ENCODE measurements at places on chromosomes 2 and 18.
A peak's percentile ranks its signal among the peaks of the same experiment; 100 is the strongest.

DNA sequence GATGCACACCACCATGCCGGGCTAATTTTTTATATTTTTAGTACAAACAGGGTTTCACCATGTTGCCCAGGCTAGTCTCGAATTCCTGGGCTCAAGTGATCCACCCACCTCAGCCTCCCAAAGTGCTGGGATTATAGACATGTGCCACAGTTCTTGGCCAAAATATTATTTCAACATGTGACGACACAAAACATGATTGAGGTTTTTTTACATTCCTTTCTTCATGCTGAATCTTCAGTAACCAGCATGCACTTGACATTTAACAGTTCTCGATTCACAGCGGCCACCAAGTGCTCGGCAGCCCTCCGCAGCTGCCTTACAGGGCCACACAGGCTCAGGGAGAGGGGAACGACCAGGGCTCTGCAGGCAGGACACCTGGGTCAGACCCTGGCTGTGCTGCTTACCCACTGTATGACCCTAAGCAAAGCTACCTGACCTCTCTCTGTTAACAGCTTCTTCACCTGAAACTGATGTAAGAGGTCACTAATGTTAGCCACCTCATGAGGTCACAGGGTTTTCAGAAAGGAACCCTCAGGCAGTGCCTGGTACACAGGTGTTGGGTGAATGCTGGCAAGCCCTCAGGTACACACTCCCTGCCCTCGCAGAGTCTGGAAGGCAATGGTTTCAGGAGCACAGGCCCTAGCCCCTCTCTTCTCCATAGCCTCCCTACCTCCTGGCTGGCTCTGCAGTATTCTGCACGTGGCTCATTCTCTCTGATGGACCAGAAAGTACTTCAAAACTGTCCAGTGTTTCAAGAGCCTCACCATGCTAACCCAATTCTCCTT, 25.7 kb downstream of the TUBB6 start:
- DNase-seq, result no peak

- DNase-seq, result no peak
Observed at GRCh38 chr2:173924285-173924684, 40.9 kb downstream of the SP3 start.

GRCh38 chr2:2933426-2933825, 444.2 kb downstream of the EIPR1 start:
- DNase-seq, result no peak

- no peak for DNase-seq
Observed at GRCh38 chr2:153221087-153221486, 257.5 kb downstream of the RPRM start.

- no peak for DNase-seq
Observed at GRCh38 chr2:128537646-128538045, 219.0 kb upstream of the HS6ST1 start.

GRCh38 chr2:82994151-82994550, 1464.9 kb downstream of the SUCLG1 start:
- no peak for DNase-seq

- no peak for DNase-seq
Observed at GRCh38 chr18:12315490-12315889, 7.4 kb downstream of the TUBB6 start.

- DNase-seq, result peak; percentile 95
Observed at GRCh38 chr2:96637385-96638143, 548 bp downstream of the KANSL3 start.

DNA sequence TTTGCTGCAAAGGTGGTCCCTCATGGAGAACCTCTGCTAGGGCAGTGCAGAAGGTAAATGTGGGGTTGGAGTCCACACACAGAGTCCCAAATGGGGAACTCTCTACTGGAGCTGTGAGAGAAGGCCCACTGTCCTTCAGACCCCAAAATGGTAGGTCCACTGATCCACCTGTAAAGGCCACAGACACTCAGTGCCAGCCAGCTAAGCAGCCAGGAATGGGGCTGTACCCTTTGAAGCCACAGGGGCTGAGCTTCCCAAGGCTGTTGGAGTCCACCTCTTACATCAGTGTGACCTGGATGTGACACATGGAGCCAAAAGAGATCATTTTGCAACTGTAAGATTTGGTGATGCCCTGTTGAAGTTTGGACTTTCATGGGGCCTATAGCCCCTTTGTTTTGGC, 252.4 kb upstream of the GULP1 start:
- no peak for DNase-seq

DNA sequence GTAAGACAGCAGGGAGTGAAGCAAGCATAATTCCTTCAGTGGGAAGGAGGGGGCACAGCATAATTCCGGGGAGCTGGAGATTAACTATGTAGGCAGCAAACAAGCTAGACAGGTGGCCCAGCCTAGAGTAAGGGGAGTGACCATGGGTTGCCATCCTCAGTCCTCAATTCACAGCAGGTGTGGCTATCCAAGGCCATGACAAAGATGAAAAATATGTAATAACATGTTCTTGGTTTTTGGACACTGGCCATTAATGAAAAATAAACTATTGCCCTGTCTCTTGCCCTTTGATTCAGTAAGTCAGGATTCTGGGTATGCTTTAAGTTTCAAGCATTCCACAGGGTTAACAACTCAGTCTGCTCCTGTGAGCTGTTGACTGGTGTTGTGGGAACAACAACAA, 65.0 kb downstream of the CYP1B1 start:
- no peak for DNase-seq

GRCh38 chr2:152466980-152467676, 132.2 kb downstream of the FMNL2 start:
- peak; percentile 65 for DNase-seq

GRCh38 chr18:58756596-58757240, 85.5 kb downstream of the MALT1 start:
- DNase-seq, result no peak

DNA sequence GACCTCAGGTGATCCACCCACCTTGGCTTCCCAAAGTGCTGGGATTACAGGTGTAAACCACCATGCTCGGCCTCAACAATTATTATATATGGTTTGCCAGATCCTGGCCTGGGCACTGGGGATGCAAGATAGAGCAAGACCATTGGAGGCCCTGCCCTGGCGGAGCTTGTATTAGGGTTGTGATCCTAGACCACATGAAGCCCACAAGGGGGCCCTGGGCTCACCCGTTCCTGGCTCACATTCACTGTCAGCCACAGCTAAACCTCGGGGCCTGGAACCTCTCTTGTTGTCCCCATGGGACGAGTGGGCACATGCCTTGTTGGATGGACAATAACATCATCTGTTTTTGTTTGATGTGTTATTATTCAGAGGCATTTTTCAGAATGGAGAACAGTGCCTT, 14.9 kb downstream of the HPCAL1 start:
- no peak for DNase-seq

DNA sequence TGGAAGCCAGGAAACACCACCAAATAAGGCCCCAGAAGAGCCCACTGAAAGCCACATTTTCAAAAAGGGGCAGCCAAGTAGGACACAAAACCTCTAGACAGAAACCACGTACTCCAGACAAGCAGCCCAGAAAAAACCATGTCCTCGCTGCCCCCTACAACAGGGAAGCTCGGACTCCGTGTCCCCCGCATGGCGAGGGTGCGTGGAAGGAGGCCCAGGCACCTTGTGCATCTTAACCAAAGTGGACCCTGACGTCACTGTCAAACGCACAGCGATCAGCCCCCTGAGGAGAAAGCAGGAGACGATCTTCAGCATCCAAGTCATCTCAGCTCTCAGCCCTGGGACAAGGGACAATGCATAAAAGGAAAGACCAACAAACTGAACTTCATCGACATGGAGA, 168.4 kb downstream of the EIPR1 start:
- DNase-seq, result no peak

DNA sequence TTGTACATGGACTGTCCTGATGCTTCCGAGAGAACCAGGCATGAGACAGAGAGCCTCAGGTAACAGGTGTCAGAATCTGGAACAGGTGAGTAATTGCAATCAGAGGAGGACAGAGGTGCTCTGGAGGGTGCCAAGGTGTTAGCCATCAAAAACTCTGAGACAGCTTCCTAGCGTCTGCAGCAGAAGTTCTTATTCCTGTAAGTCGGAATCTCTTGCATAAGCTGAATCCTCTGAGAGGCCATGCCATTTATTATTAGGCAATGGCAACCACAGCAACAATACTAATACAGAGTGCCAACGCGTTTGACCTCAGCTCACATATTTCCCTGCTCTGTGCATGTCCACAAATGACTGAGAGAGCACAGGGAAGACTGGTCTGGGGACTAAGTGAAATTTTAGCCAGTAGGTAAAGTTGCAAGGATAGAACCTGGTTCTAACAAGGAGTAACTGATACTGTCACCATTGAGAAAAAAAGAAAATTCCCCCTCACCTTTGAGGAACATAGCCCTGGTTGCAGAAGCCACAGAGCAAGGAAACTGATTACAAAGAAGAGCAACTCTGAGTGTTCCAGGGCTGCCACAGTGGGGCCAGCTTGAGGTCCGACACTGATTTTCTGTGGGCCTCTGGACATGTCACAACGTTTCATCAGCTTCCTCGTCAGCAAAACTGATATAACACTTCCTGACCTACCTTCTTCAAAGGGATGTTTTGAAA, 55.1 kb upstream of the ACSL3 start:
- DNase-seq, result no peak

DNA sequence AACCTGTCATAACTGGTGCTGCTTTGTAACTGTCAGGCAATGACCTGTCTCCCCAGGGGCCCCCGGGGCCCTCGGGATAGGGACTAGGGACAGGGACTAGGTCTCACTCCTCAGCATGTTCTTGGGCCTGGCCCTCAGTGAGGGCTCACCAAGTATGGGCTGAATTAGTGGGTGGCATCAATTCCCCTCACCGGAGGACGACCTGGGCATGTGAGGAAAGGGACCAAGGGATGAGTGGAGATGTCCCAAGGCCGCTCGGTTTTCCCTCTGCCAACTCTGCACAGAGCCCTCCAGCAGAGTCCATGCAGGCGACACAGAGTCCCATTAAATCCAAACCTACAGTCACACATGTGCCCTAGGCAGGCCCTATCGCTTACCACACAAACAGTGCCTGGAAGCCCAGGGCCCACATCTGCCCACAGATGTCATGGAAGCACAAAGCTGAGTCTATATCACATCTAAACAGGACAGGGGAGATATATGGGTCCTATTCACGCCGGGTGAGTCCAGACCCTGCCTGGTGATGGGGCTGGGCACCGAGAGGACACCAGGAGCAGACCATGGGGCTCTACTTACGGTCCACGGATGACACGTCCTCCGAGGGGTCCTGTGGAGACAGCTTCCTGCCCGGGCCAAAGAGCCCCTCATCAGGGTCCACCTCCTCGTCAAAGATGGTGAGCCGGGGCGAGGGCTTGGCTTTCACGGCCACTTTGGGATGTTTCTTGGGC, 26.6 kb downstream of the HS1BP3 start:
- DNase-seq, result no peak

DNA sequence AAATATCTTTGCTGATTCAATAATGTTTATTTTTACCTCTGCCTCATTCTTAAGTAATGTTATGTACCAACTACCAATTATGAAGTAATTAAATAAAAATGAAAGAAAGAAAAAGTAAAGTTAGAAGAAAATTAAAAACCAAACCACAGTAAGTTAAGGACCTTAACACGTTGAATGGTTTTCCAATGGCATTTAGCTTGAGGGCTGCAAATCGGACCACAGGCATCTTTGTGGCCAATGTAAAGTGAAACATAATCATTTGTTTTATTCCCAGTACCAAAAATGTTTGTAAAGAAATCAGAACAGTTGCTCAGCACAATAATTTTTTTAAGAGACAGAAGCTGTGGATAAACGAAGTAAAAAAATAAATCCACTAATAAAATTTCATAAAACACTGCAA, 1455.5 kb upstream of the ZEB2 start:
- peak; percentile 28 for DNase-seq

DNA sequence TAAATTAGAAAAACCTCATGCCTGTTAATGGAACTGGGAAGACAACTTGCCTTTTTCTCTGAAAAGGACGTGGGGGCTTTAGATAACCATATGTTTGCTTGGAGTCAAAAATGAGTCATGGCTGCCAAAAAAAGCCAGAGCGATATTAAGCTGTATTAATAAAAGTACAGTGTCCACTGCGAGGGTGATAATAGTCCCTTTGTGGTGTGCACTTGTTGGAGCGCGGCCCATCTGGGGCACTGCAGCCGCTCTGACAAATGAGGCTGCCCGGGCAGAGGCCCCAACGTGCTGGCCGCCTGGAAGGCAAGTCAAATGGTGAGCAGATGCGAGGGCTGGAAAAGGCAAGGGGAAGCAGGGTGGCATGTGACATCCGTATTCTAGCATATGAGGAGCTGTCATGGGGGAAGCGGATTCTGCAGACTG, 103.3 kb upstream of the NCK2 start:
- DNase-seq, result no peak

DNA sequence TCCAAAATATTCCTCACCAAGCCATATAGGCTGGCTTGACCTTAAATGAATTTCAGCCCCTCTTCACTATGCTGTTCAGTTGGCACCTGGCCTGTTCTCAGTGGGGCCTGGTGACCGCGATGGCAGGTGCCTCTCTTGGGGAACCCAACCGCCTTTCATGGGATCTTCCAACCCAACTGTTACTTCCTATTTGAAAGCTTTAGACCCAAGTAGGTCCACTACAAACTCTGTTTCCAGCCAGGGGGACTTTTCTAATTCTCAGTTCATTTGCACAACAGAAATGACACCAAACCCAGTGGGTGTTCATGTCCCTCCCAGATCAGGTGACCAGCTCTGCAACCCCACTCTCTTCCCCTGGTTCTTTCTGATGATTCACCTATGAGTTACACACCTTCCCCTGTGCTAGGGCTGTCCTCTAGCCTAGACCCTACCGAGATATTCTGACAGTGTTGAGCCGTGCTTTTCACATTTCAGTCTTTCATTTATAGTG, 35.6 kb upstream of the NDUFV2 start:
- DNase-seq, result no peak

GRCh38 chr2:171185941-171186340, 25.2 kb upstream of the TLK1 start:
- DNase-seq, result peak; percentile 63

DNA sequence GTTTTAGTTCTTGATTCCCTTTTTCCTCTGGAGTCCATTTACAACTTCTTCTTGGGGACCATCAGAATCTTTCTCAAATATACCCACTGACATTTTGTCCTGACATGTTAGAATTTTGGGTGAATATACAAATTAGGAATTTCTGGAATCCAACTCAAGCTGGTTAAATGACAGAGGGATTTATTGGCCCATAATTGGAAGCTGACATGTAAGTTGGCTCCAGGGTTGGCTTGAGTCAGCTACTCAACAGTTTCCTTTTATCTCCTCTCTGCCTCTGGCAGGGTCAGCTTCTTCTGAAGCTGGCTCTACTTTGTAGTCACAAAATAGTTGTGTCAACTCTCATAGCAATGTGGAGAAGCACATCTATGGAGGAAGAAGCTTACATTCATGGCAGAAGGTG, 36.6 kb upstream of the PPP1R1C start:
- DNase-seq, result peak; percentile 48

- DNase-seq, result peak; percentile 11
Observed at GRCh38 chr2:190318514-190318913, 1.1 kb downstream of the HIBCH start.

DNA sequence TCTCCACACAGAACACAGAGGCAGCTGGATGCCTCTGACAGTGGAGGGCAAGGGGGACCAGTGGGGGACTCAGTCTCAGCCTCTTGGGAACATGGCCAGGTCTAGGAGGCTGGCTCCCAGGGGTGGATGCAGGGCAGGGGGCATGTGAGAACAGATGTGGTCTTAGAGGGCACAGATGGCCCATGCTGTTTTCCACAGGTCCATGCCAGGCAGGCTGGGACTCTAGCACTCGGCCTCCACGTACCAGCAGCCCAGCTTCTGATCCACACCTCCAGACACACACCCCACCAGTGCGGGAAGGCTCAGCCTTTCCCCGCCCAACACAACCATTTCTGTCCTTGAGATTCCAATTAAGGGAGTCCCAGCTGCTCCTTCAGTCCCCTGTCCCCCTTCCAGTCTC, 42.4 kb downstream of the TNS1 start:
- DNase-seq, result no peak

Measured in adipocyte (in vitro differentiated cells).